Activated CD4-positive, alpha-beta T cell treated with anti-CD3 and anti-CD28 coated beads, Interleukin-10, Interleukin-2, amounts not matched to agents 100 ng/mL and 50 ng/mL, durations not matched to agents 16 hours and 8 hours (primary cell): ENCODE measurements at places on chromosomes 12 and 14.

- DNase-seq = no peak
Measured at GRCh38 chr12:55034218-55034617, 14.4 kb downstream of the NEUROD4 start.

DNA sequence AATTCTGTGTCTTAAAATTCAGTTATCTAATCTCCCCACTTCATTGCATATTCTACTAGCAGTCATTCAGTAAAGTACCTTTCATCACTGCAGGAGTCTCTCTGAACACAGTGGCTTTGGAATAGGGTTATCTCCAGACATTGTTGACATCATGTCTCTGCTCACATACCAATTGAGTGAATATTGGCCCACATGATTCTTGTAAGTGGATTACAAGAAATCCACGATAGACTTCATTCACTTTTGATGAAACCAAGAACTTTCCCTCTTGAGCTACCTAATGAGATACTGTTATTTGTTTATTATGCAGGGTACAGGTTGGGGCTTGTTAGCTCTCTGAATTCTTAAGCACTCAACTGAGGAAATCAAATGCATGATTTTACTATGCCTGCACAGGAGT, 284.9 kb downstream of the RAD51B start:
- DNase-seq = no peak

- DNase-seq = no peak
Measured at GRCh38 chr12:112810235-112810917, 18.8 kb downstream of the RPH3A start.

DNA sequence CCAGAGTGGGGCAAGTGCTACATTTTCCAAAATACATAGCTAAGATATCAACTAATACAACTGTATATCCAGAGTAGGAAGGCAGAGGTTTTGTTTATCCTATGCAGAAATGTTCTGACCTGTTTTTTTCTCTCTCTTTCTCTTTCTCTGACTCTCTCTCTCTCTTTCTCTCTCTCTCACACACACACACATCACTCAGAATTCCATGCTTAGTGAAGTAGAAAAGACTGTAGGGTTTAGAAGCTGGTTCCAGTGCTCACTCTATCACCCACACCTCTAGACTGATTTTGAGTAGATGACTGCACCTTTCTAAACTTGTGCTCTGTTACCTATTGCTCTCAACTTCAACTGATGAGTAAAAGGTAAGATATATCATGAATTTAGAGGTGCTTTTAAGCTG, 356.7 kb downstream of the LRIG3 start:
- DNase-seq = no peak

- no peak for DNase-seq
Measured at GRCh38 chr12:38961012-38961411, 55.6 kb upstream of the CPNE8 start.

- no peak for DNase-seq
Measured at GRCh38 chr14:99426813-99427346, 53.8 kb downstream of the SETD3 start.

DNA sequence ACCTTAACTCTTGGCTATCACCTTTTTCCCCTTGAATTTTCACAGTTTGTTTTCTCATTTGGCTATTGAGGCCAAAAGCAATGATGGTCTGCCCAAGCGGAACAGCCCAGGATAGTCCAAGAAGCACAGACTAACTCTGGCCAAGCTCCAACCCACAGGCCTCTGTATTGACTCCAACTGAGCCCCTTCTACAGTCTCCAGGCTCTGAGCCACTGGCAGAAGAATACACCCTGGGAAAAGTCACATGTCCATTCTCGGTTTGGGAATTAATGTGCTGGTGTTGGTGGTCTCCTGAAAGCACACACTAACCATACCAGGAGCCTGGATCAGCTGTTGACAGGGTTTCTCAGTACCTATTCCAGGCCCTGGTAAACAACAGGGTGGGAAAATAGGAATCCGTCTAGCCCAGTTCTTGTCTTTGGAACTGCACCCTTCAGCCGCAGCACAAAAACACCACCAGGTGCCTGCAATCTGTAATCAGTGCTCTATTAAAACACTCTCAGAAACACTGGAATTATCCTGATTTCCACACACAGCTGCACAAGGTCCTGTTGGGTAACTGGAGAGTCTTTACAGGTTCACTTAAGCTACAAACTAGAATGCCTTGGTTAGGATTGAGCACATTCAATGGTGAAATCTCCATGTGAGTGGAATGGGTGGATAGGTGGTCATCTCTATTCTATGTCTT, 63.6 kb downstream of the STXBP6 start:
- no peak for DNase-seq

- no peak for DNase-seq
Measured at GRCh38 chr12:10012630-10013330, 2.4 kb downstream of the CLEC12B start.

- DNase-seq = peak; percentile 50
Measured at GRCh38 chr14:38065106-38065762, 142.5 kb upstream of the SSTR1 start.

DNA sequence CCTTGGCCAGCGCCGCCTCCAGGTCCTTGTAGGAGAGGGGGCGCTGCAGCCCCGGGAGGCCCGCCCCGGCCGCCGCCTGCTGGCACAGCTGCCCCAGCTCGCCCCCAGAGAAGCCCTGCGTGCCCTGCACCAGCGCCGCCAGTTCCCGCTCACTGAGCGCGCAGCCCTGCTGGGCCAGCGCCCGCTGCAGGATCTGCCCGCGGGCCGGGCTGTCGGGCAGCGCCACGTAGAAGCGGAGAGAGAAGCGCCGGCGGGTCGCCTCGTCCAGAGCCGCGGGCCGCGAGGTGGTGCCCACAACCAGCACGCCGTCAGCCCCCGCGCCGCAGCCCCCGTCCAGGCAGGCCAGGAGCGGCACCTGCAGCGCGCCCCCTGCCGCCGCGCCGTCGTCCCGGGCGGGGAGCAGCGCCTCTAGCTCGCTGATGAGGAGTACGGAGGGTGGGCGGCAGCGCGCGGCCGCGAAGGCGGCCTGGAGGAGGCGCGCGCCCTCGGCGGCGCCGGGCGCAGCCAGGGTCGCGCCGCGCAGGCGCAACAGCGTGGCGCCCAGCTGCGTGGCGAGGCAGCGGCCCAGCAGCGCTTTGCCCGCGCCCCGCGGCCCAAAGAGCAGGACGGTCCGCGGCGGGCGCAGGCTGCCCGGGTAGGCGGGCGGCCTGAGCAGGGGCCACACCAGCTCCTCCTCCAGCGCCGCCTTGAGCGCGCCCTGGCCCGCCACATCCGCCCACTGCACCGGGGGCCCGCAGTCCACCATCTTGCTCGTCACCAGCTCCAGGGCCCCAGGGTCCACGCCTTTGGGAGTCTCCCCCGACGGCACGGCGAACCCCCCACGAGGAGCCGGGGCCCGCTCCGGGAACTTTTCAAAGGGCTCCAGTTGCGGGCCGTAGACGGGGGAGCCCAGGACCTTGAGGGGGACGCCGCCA, 27.7 kb downstream of the FIGNL2 start:
- peak; percentile 81 for DNase-seq
